ENCODE measurements at places on chromosomes 3 and 15.

GRCh38 chr15:67685008-67685599 is 140.2 kb upstream of the SKOR1 start:
- DNase-seq: peak; percentile 53

DNA sequence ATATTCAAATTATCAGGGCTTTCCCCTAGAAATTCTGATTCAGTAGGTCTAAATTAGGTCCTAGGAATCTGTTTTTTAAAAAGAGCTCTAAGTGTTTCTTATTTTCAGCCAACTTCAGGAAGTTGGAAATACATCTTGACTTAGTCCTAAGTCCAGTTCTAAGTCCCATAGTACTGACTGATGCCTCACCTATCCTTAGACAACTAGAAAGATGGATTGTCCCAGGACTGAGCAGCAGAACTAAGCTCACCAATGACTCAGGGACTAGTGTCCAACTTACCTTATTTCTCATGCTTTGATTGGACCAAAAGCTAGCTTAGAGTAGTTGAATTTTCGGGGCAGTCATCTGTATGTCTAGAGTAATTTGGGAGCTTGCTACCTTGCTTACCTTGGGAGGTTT is 26.2 kb upstream of the C3orf38 start:
- no peak for DNase-seq

DNA sequence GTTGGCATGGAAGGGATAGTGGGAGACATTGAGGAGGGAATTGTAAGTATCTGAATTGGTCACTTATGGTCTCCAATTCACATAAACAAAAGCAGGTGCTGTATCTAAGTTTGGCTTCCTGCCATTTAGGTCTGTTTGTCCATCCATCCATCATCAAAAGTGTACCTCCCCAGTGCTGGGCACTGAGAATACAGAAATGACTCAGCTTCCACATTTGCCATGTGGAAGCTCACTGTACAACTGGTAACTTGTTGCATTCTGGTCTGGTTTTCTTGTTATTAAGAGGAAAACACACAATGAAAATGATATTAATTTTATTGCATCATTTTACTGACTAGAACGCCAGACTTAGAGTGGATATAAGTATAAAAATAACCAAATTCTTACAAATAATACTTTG is 30.9 kb upstream of the MUC13 start:
- no peak for DNase-seq

DNA sequence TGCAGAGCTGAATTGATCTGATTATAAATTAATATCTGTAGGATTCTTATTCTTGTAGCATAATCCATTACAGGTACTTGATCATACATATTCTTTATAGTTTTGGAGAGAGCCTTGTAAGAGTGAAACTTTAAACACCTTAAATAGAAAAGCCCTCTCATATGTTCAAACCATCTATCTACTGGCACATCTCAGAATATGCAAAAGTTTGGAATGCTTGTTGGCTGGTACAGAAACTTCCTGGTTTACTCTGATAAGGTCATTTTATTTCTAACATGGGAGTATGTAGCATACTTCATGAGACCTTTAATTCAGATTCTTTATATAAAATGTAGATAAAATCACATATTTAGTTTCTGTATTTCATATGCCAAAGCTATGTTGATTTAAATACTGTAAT is 21.9 kb upstream of the SELENOT start:
- no peak for DNase-seq

DNA sequence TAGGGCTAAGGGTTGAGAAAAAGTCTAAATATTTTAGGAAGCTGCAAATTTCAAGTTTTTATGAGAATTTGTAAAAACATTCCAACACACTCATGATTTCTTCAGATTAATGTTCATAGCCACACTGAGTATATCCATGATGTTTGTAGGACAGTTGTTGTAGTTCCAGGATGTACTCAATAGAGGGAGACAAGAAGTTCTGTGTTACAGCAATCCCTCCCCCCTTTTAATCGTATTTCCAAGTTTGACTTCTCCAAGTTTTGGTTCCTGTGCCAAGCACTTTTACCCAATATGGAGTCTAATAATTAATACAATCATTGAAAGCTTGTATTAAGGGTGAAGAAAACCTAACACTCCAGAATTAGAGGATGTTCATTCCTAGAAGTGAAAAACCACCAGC is 143.4 kb downstream of the FEZF2 start:
- DNase-seq: no peak

DNA sequence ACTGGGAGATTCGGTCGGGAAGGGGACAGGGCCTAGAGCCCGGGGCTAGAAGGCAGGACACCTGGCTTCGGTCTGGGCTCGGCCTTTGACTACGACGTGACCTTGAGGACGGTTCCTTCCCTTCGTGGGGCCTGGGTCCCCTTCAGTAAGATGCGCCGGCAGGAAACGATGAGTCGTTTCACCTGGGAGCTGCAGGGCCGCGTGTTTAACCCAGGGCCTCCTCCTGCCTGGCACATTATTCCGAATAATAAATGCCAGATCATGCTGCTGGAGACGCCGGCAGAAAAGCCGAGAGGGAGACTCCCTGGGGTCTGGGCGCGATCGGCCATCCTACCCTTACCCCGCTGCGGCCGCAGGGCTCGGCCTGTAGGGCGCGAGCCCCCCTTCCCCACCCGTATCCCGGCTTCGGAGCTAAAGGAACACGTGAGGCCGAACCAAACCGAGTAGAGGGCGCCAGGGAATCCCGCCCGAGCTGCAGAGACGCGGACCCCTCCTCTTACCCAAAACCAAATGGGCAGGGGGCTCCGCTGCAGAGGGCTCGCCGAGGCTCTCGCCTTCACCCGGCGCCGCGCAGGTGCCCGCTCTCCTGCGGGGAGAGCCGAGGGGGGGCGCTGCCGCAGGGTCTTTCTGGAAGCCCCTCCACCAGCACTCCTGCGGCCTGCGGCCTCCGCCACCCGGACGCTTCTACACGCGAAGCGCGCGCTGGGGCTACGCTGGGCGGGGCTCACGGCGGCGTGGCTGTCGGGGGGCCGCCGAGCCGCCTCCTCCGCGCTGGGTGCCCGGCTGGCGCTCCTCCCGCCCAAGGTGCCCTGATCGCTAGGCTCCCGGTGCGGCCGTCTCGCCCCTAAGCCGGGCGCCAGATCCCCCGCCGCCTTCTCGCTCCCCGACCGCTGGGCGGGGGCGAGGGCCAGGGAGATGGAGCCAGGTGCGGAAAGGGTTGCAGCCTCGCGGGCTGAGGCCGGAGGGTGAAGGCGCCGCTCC is at the start of gene BDH1:
Gene BDH1 (minus strand): TSS at position 688 of the 981 bp plus-strand sequence. CDS start 9,525 bp downstream, outside the sequence.
- peak; percentile 61 for DNase-seq

GRCh38 chr15:71044006-71044405 is 71.3 kb upstream of the THSD4 start:
- DNase-seq: no peak

GRCh38 chr15:65303687-65304380 is 643 bp upstream of the RNU5B-1 start:
- peak; percentile 85 for DNase-seq

- no peak for DNase-seq
Measured at GRCh38 chr3:196012941-196013476, 68.9 kb downstream of the TFRC start.

- no peak for DNase-seq
Measured at GRCh38 chr3:157067114-157067513, 92.8 kb downstream of the CCNL1 start.

DNA sequence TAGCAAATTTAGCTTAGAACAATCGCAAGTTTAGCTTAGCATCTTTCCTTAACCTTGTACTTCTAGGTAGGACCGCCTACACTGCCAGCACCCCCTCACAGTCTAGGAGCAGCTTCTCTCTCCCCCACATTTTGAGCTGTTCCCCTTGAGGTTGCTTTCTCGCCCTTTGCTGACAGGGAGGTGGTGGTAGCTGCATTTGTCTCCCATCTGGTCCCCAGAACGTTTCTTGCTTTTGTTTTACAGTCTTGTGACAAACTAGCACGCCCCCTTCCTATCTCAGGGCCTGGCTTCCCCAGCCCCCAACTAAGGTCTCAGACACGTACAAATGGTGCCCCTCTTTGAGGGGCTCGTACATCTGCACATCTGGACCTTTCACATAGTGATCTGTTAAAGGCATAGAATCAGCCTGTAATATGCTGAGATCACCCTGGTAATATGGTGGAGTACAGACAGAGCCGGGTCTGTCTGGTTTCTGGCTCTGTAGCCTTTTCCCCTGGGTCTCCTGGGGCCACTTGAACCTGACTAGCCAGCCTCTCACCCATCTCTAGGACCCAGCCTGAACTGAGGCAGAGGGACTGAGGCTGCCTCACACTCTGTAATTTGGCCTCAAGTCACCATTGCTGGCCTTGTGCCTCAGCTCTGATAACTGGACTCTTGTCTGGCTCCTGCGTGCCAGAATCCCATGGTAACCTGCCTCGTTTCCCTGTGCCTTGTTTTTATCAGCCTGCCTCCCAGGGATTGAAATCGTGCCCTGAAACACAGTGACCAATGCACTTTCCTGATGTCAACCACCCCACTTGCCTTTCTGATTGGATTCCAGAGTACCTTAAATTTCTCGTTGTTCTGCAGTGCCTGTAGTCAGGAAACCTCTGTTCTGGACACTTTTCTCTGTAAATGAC is 27.7 kb downstream of the CRTC3 start:
- no peak for DNase-seq

DNA sequence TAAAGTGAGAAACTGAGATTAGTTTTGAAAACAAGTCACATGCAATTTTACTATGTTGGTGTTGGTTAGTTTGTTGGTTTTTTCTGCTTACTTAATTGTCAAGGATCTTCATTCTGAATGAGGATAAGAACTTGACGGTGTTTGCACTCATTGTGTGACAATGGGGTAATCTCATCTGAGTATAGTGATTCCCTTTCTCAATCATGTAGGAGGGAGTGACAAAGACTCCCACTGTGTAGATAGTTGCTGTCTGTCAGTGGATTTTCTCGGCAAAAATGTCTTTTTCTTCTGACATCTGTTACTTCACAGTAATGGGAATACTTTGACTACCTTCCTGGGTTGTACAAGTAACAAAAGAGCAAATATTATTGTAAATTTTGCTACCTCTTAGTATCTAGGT is 23.5 kb downstream of the KCNH8 start:
- no peak for DNase-seq

GRCh38 chr3:16494094-16494493 is 19.4 kb downstream of the RFTN1 start:
- DNase-seq: no peak

GRCh38 chr15:69315402-69316110 is 16.8 kb downstream of the PAQR5 start:
- no peak for DNase-seq

DNA sequence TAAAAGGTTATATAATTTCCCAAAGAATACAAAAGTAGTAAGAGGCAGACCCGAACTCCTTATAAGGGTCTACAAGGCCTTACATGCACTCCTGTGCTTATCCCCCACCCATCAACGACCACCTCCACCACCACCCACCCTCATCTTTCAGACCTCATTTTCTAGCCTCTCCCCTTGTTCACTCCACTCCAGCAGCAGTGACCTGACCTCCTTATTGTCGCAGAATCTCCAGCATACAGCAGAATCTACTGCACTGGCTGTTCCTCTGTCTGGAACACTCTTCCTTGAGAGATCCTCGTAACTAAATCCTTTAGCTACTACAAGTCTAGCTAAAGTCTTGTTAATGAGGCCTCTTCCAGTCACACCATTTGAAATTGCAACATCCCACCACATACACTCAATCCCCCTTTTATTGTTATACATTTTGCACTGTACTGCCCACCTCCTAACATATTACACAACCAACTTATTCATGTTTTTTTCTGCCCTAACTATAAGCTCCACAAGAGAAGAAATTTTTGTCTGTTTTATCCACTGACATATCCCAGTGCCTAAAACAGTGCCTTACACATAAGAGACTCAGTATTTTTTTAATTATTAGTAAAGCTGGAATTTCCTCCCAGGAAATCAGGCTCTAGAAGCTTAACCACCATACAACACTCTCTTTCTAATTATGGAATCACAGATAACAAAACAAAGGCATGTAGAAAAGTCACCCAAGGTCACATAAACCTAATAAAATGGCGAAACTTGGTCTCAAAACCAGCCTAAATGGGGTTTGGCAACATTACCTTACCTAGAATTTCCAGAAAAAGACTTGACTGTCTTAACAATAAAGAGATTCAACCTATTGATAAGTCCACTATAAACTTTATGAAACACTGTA is 40.2 kb downstream of the ZNF148 start:
- DNase-seq: no peak

DNA sequence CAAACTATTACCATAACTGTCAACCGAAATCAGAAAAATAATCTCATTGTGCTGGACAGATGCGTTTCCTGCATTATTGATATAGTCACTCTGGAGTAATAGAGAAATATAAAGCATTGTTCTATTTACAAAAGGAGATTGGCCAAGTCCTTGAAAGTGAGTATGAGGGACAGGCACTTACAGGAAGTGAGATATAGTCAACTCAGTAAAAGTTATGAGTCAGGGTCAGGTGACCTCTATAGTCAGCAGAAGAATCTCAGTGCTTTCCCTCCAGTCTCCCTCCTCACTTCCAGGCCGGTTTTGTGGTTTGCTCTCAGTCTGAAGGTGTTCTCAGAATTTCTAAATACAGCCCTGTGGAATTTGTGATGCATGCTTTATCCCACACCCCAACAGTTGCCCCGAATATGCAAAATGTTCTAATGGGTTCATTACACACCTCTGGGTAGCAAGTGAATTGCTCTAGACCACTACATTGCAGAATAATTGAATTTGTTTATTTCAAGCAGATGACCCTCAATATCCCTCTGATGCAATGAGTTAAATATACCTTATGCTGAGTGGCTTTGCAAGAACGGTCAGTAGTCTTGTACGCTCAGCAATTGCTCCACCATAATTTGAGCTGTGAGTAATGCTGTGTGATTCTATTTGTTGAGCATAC is 787.7 kb downstream of the MCTP2 start:
- peak; percentile 35 for DNase-seq

- no peak for DNase-seq
Measured at GRCh38 chr3:190532731-190533203, 18.9 kb downstream of the IL1RAP start.

DNA sequence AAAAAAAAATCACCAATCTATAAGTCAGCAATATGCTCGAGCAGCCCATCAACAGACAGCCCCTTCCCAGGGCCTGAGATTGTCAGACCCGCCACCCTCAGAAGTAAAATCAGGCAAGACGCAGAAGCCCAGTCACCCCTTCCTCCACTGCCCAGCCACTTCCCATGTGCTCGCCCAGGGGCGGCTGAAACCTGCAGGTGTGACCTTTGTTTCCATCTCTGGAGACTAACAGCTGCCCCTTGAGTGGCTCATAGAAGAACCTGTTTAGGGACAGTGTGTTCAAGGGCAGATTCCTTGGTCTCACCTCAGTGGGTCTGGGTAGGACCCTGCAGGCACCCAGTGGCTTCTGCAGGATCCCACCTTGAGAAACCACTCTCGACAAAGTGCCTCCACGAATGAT is 105.6 kb downstream of the MYLK start:
- no peak for DNase-seq

- DNase-seq: no peak
Measured at GRCh38 chr3:50604628-50605588, 6.7 kb downstream of the CISH start.

GRCh38 chr3:126356373-126357264 is 589 bp downstream of the KLF15 start:
- DNase-seq: peak; percentile 37

- DNase-seq: no peak
Measured at GRCh38 chr3:44499149-44499898, 21.9 kb upstream of the ZNF445 start.
